ENCODE measurements at places on chromosomes 2 and 18.
A peak's percentile ranks its signal among the peaks of the same experiment; 100 is the strongest.

DNA sequence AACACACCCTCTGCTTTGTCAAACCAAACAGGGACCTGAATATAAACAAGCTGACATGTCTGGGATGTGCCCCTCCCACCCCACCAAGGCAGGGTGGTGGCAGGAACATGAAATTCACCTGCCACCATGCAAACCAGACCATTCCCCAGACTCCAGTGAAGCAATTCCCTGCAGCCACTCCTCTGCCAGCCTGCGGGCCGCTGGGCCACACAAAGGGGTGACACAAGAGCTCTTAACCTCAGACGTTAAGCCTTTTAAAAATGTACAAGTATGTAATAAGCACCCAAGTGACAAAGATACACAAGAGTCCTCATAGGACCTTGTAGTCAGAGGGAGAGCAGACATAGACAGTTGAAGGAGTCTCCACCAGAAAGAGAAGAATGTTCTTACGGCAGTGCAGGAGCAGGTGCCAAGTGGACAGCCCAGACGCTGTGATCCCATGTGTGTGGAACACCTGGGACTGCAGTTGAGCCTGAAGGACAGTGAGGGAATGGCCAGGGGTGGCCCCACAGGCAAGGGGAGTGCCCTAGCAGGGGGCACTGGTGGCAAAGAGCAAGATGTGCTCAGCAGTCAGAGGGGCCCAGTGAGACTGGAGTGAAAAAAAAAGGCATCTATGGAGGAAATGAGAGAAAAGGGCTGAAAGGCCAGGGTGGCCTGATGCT lies 36.9 kb downstream of the CRACDL start:
- no peak for DNase-seq

GRCh38 chr2:39947294-39948015 lies 168.4 kb upstream of the THUMPD2 start:
- DNase-seq: no peak

- no peak for DNase-seq
Observed at GRCh38 chr2:199602896-199603717, 145.4 kb upstream of the SATB2 start.

DNA sequence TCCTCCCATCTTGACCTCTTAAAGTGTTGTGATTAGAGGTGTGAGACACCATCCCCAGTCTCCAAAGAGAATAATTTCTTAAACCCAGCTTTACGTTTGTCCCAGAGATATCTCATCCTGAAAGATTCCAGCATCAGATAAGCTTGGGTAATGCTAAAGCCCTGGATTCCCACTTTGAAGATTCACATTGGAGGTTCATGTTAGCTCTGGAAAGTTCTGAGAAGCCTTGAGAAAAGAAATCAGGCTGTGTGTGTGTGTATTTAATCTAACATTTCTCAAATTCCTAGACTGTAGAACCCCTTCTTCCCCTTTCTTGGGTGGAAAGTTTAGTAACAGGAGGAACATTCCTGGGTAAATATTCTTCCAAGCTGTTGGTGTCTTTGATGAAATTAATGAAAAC lies 18.0 kb downstream of the ZNF532 start:
- no peak for DNase-seq

- no peak for DNase-seq
Observed at GRCh38 chr2:223786236-223786635, 51.1 kb downstream of the AP1S3 start.

- peak; percentile 72 for DNase-seq
Observed at GRCh38 chr18:33578518-33579348, 714 bp downstream of the ASXL3 start.

GRCh38 chr2:151802315-151802714 lies 25.9 kb downstream of the ARL5A start:
- no peak for DNase-seq

DNA sequence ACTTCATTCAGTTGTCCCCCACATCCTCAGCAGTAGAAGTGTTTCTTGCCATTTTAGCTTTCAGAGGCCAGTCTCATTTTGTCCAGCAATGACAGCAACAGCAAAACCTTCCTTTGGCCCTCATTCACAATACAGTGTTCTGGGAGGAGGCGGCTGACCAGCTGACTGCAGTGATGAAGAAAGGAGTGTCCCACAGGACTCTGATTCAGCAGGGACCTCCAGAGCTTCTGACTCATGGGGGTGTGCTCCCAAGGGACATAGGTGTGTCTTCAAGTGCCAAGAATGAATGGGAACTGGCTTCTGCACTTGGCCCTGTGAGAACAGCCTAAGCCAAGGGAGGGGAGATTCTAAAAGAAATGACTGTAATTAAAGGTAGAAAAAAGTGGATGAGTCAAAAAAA lies 147.0 kb upstream of the PELI1 start:
- DNase-seq: no peak

DNA sequence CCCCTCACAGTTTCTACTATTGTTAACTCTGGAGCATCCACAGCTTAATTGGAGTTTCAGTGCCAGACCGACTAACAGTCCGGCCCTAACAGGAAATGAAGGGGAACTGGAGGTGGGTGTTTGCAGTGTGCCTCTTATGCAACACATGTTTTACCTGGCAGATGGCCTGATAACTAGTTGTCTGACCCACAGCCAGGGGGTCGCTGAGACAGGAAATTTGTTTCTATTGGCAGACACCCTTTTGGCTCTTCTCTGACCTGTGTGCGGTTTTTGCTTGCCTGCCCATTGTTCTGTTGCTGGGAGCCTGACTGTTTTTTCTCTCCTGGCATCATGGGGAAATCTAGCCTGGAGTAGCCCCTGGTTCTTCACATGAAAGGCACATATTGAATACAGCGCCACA lies 1329.8 kb downstream of the DSC3 start:
- DNase-seq: no peak

DNA sequence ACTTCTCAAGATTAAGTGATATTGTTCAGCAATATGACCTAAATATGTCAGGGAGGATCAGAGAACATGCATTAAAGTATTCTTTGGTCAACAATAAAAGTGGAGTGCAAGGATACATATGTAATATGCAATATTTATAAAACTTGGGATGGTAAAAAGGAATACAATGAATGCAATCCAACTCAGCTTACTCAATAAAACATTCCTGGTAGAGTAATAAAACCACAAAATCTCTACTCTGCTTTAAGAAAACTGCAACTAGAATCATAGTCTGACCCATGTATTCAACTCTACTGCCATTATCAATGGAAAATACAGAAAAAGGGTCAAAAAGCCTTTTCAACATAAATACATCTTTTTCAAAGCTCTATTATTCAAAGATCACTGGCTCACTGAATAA lies 11.6 kb downstream of the IRS1 start:
- DNase-seq: no peak

- peak; percentile 53 for DNase-seq
Observed at GRCh38 chr2:238097988-238098871, 1.9 kb upstream of the ESPNL start.

DNA sequence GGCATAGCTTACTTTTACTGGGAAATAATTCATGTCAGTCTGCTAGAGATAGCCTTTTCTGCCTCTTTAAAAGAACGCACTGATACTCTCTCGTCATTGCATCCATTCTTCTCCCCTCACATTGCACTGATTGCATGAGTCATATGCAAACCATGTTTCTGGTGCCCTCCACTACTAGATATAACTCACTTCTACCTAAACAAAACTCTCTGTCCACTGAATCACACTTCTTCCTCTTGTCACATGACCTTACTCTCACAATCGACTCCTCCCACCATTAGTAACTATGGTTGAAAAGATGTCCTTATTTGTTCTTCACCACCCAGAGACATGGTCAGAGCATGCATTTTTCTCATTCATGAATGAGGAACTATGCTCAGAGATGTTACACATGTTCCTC lies 158.0 kb downstream of the CSRNP3 start:
- DNase-seq: no peak
